Cardiac muscle cell (in vitro differentiated cells and primary cell): ENCODE measurements at places on chromosomes 6 and 20. TPM values are rescaled to one million over a fixed set of nuclear protein-coding genes. Genes with fewer than 3 reads are reported as not detected.

The NCOA7 gene
- polyA plus RNA-seq, result 5.3 and 5.8 TPM in 2 replicates

DNA sequence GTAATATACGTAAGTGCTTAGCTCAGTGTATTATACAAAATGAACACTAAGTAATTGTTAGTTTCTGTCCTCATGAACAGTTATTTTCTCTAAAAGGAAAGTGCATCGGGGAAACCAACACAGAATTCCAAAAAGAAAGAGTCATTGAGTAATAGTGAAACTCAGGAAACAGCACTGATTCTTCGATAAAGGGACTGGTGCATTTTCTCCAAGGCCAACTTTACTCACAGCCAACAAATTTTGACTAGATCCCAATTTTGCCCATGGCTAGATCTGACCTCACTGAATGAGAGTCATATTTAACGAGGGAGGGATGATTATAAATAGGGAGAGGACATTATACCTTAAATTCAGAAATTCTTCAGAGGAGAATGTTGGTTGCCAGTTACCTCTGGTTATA lies 390.9 kb upstream of the NRSN1 start:
- no peak for DNase-seq

GRCh38 chr6:167247814-167248595 lies 43.1 kb upstream of the UNC93A start:
- DNase-seq, result no peak

DNA sequence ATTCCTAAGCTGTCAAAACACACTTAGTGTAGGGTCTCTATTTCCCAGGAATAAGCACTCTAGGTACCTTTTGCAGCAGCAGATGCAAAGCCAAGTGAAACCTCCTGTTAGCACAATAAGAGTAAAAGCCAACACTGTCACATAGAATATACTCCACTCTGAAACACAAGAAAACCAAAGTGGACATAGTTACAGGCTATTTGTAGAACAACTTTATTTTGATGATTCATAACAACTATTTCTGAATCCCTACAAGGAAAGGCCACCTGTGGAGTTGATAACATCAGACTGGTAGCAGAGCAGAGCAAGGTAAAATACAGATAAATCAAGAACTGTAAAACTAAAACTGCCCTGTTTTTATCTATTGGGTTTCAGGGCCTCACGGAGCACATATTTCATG lies 59.7 kb downstream of the ALDH5A1 start:
- no peak for DNase-seq

DNA sequence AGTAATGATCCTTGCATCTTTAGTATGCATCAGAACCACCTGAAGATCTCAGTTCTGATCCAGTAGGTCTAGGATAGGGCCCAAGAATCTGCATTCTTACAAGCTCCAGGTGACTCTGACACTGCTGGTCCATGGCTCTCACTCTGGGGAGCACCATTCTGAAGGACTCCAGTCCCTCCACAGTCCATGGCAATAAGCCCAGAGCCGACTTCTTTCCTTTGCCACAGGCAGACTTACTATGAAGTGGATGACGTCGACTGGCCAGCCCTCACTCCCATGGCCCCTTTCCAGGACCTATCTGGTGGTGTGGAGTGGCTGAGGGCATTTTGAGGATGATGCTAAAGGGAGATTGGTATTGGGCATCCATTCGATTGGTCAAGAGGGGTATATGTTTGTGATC lies 21.8 kb upstream of the LY86 start:
- no peak for DNase-seq
